Vagina (tissue), 2 donors: ENCODE measurements at places on chromosomes 7 and 10.

DNA sequence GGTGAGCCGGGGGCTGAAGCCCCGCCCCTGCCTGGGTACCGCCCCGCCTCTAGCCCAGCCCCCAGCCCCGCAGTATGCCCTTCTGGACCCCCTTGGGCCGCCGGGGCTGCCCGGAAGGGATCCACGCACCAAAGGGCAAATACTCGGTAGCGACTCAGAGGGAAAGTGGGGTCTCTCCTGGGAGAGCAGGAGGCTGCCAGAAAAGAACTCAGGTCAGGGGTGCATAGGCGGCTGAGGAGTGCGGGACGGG lies 796 bp downstream of the FBXL15 start:
- no peaks in the 10 kb centered on the region for H3K36me3 ChIP-seq
- no peak for DNase-seq
- no peaks in the 10 kb centered on the region for H3K27me3 ChIP-seq
- H3K4me1 ChIP-seq, result peaks cover 39% of the 10 kb centered on the region

DNA sequence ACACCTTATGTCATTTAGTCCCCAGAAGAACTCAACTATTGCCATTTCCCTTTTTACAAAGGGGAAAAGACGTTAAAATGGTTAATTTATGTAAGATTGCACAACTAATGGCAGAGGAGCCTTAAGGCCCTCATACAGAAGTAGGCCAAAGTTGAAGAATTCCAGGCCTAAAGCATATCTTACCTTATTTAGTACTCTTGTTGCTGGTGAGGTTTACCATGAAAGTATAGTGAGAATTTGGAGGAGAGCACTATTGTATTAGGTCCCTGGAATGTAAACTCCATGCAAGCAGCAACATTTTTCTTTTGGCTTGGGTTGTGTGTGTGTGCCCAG lies 731 bp upstream of the CRPPA start:
- no peaks in the 10 kb centered on the region for H3K27me3 ChIP-seq
- H3K4me1 ChIP-seq, result peaks cover 32% of the 10 kb centered on the region
- H3K27ac ChIP-seq, result peak overlapping the region; percentile 99
- H3K36me3 ChIP-seq, result no peaks in the 10 kb centered on the region
- no peak for DNase-seq
- H3K4me3 ChIP-seq, result no peak overlapping the region

- H3K4me3 ChIP-seq, result no peak overlapping the region
- H3K36me3 ChIP-seq, result no peaks in the 10 kb centered on the region
- no peak overlapping the region for H3K27ac ChIP-seq
- DNase-seq, result no peak
- no peaks in the 10 kb centered on the region for H3K27me3 ChIP-seq
Measured at GRCh38 chr7:73746378-73746777, 7.8 kb upstream of the ABHD11 start.

- H3K4me1 ChIP-seq, result peaks cover 13% of the 10 kb centered on the region
- H3K27ac ChIP-seq, result no peak overlapping the region
- DNase-seq, result no peak
- H3K36me3 ChIP-seq, result no peaks in the 10 kb centered on the region
- H3K4me3 ChIP-seq, result no peak overlapping the region
Measured at GRCh38 chr7:38190011-38190410, 12.0 kb downstream of the STARD3NL start.

DNA sequence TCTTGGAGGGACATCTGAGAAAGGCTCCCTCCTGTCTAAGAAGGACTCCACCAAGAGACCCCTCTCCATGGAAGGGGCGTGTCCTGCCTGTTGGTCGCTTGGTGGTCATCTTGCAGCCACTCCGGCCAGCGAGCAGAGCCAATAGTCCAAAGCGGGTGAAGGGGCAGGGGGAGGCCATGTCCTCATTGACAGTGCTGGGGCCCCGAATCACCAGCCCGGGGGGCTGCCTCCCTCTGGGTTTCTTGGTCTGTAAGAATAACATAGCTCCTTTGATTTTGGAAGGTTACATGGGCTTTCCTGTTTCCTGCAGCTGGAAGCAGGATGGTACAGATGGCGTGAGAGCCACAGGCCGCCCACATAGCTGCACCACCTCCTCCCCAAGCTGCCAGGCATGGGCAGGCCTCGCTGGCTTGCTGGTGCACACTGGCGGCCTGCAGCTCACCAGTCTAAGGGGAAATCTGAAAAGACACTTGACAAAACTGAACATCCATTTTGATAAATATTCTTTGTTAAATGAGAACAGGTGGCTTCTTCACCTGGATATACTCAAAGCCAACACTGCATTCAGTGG lies 105.8 kb downstream of the ARHGAP22 start:
- no peaks in the 10 kb centered on the region for H3K36me3 ChIP-seq
- H3K4me1 ChIP-seq, result peaks cover 9% of the 10 kb centered on the region
- no peaks in the 10 kb centered on the region for H3K27me3 ChIP-seq
- H3K27ac ChIP-seq, result no peak overlapping the region
- DNase-seq, result no peak
- no peak overlapping the region for H3K4me3 ChIP-seq

- DNase-seq, result no peak
- H3K27ac ChIP-seq, result no peak overlapping the region
- no peaks in the 10 kb centered on the region for H3K27me3 ChIP-seq
- no peak overlapping the region for H3K4me3 ChIP-seq
- H3K36me3 ChIP-seq, result no peaks in the 10 kb centered on the region
Measured at GRCh38 chr7:141265668-141266067, 191.8 kb downstream of the TMEM178B start.

DNA sequence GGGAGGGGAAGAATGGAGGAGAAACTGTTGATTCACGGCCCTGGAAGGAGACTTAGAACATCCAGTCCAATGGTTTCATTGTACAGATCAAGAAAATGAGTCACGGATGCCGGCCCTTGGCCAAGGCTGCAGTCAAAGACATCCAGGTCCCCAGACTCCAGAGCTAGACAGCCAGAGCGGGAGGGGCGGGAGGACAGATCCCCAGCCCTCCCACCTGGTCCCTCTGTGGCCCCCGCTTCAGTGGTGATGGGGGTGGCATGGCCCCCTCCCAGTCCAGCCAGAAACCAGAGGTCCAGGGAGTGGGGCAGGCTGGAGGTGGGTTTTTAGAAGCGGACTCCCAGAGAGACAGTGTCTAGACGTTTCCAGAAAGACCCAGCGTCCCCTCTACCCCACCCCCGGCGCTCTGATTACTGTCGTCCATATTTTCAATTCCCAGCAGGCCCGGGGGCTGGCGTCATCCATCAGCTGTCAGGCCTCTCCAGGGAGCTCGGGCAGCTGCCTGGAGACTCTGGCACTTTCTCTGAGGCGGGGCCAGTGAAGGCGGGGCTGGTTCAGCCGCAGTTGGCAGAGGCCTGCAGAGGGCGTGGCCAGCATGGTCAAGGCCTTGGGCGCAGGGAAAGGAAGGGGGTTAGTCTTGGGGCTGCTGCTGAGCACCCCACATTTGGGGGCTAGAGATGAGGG lies 8.0 kb upstream of the HSPB1 start:
- peak; percentile 98 for DNase-seq
- H3K36me3 ChIP-seq, result no peaks in the 10 kb centered on the region
- H3K4me1 ChIP-seq, result peaks cover 77% of the 10 kb centered on the region
- peak overlapping the region; percentile 100 for H3K27ac ChIP-seq

DNA sequence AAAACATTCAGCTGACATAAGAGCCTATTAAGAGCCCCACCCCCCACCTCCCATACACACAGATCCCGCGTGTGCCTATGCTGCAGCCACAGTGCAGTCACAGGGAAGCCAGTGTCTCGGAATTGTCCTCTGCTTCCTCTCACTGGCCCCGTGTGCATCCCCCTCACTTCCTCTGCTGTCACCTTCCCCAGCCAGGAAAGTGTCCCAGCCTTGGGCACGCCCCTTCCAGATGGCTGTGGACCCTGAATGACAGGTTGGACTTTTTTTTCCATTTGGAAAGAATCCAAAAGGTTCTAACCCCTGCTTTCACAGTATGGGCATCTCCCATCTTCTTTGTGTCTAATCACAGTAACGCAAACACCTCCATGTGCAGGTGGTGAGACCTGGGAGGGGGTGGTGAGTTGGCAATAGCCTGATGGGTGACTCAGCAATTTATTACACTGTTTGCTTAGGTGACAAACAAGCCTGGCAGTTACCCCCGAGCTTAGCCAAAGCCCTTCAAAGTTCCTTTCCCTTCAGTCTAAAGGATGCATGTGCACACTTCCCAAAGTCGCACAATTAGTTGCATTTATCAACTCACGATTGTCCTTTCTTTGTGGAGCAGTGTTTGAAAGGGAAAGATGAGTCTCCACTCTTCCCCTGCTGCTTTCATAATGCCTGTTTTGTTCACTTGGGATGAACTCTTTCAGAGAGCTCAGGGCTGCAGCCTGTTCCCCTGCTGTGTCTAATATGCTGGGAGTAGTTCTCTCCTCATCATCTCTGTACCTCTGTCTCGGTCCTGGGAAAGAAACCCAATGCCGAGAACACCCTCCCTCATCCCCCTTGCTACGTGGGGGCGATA lies 67.5 kb upstream of the EFCAB10 start:
- no peak for DNase-seq
- peaks cover 52% of the 10 kb centered on the region for H3K4me1 ChIP-seq
- H3K27ac ChIP-seq, result no peak overlapping the region
- no peaks in the 10 kb centered on the region for H3K27me3 ChIP-seq
- H3K36me3 ChIP-seq, result no peaks in the 10 kb centered on the region
- H3K4me3 ChIP-seq, result no peak overlapping the region

DNA sequence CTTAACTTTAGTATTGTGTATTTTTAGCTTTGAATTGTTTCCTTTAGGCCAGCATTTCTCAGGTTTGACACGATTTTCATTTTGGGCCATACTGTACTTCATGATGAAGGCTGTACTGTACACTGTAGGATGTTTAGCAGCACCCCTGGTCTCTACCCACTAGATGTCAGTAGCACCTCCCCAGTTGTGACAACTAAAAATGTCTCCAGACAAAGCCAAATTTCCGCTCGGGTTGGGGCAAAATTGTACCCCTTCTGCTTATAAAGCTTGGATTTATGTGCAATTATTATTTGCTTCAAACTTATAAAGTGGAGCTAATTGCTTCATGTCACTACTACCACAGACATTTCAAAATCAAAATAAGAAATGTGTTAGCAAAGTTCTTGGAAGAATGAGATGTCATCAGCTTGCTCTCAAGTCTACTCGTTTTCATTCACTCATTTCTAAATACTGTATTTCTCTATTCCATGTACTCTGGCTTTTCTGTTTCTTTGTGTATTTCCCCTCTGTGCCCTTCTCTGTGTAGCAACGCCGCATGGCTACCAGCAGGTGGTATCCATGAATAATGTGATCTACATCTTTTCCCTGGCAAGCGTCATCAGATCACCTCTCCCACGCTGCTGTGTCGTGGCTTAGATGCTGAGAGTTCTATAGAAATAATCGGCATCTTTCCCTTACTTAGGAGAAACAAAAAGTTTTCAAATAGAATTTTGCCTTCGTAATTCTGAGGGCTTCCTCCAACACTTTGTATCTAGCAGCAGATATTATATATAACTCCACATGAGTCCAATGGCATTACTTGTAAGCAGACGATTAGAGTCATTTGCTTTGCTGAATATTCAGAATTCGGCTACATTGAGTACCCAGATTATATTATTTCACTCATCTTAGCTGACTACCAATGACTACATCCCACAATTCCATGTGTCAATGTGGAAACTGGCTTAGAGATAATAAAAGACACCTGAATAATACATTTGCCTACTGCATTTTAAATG lies 47.8 kb upstream of the CALCR start:
- DNase-seq, result no peak
- H3K36me3 ChIP-seq, result no peaks in the 10 kb centered on the region
- H3K4me1 ChIP-seq, result no peaks in the 10 kb centered on the region
- no peaks in the 10 kb centered on the region for H3K27me3 ChIP-seq
- H3K27ac ChIP-seq, result no peak overlapping the region

DNA sequence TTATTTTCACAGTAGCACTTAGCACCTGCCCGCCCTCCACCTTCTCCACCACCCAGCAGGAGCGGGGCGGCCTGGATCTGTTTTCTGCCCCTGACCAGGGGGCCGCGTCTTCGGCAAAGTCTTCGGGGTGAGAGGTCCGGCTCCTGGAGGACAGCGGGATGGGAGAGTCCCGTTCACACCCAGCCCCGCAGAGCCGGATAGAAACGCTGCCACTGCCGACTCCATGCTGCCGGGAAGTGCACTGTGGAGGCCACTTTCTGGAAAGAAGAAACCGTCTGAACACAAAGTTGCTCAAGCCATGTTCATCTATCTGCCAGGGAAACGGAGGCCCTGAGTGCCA lies 14.5 kb upstream of the ZNF273 start:
- no peak overlapping the region for H3K27ac ChIP-seq
- peak; percentile 84 for DNase-seq
- peak overlapping the region; percentile 44 for H3K4me3 ChIP-seq
- H3K27me3 ChIP-seq, result no peaks in the 10 kb centered on the region
- H3K36me3 ChIP-seq, result no peaks in the 10 kb centered on the region
- H3K4me1 ChIP-seq, result peaks cover 61% of the 10 kb centered on the region

DNA sequence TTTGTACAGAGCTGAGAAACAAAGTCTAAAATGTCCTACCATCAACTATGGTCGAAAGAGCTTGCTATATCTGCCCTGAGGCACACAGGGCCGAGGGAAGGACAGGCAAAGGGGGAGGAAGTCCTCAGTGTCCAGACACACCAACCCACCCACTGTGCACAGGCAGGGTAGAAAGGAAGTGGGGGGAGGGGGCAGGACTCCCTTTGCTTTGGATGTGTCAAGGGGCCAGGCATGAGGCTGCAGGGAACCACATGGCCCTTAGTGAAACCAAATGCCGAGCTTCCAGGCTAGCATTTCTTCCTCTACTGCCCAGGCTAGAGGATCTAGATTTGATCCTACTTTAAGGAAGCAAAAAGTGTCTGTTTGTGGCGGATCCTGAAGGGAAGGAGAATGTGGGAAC lies 28.6 kb downstream of the KCNH2 start:
- H3K36me3 ChIP-seq, result no peaks in the 10 kb centered on the region
- H3K27me3 ChIP-seq, result no peaks in the 10 kb centered on the region
- peaks cover 9% of the 10 kb centered on the region for H3K4me1 ChIP-seq
- no peak overlapping the region for H3K27ac ChIP-seq
- DNase-seq, result no peak

DNA sequence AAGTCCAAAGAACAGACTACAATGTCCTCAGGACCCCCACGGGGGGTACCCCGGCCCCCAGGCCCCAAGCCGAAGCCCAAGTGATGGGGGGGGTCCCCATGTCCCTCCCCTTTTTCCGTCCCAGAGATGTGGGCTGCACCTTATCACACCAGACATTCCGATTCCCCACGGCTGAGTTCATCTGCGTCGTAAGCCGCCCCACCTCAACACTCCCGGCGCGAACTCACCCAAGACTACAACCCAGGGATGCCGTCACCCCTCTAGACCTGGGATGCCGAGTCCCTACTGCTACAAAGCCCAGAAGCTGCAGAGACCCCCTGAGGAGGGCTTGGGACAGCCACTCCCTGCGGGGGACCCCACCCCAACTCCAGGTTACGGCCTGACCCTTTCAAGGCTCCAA lies 14.5 kb downstream of the PDGFA start:
- peaks cover 20% of the 10 kb centered on the region for H3K4me1 ChIP-seq
- no peak for DNase-seq
- no peaks in the 10 kb centered on the region for H3K27me3 ChIP-seq
- H3K36me3 ChIP-seq, result no peaks in the 10 kb centered on the region
- H3K4me3 ChIP-seq, result no peak overlapping the region

- DNase-seq, result no peak
- H3K27ac ChIP-seq, result no peak overlapping the region
Measured at GRCh38 chr10:74637685-74638084, 188.7 kb upstream of the KAT6B start.

- H3K27me3 ChIP-seq, result no peaks in the 10 kb centered on the region
- H3K27ac ChIP-seq, result no peak overlapping the region
- H3K4me1 ChIP-seq, result no peaks in the 10 kb centered on the region
- no peaks in the 10 kb centered on the region for H3K36me3 ChIP-seq
Measured at GRCh38 chr10:69080226-69080625, 7.7 kb upstream of the SRGN start.

GRCh38 chr10:664301-664700 lies 25.2 kb downstream of the DIP2C start:
- no peaks in the 10 kb centered on the region for H3K27me3 ChIP-seq
- no peak for DNase-seq
- H3K27ac ChIP-seq, result no peak overlapping the region
- no peak overlapping the region for H3K4me3 ChIP-seq
- H3K4me1 ChIP-seq, result peaks cover 45% of the 10 kb centered on the region
